ENCODE measurements at places on chromosomes 7 and 10. TPM values are rescaled to one million over a fixed set of nuclear protein-coding genes. Genes with fewer than 3 reads are reported as not detected.
A peak's percentile ranks its signal among the peaks of the same experiment; 100 is the strongest.

DNA sequence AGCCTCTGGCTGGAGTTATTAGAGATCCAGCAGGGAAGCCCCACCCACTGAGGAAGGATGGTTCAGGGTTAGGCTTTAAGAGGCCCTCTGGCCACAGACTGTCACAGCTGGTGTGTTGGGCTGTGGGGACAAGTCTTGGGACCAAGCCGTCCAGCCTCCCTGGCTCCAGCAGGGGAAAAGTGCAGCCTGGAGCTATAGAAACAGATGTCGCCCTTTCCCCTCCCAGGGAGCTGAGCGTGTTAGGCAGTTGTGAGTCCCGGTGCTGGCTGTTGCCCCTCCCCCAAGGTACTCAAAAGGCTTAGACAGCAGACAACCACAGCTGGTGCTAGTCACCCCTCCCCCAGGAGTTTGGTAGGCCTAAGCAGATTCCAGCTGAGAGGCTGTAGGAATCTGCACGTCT is 143.4 kb downstream of the TMEM168 start:
- no peak for DNase-seq

DNA sequence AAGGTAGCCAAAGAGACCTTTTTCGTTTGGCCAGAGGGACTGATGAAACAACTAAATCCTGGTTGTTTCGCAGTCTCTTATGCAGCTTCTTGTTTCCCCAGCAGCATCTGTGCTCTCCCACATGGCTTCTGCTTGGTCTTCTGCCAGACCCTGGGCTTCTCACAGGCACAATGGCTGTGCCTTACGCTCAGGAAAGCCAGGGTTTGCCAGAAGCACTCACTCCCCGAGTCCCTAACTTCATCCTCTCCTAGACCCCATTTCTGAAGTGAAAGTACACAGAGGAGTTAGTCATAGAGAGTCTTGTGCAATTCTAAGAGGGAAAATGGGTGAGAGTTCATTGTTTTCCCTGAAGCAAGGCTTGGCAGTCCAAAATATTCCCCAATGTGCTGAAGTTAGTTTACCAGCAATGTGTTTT is 121.7 kb downstream of the EVX1 start:
- DNase-seq: peak; percentile 72

GRCh38 chr7:112970771-112971170 is 115.9 kb downstream of the GPR85 start:
- DNase-seq: peak; percentile 9

DNA sequence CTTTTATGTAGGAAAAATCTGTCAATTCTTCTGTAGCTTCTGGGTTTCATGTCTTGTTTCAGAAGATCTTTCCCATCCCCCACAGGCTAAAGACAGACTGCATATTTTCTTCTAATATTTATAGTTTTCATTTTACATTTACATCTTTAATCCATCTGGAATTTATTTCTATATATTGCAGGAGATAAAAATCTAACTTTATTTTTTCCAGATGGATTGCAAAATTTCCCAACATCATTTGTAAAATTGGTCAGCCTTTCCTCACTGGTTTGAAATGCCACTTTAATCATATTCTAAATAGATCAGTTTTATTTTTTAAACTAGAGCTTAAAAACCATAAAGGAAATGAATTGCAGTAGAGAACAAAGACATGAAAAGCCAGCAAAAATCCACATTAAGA is 46.9 kb downstream of the TMEM26 start:
- DNase-seq: no peak

DNA sequence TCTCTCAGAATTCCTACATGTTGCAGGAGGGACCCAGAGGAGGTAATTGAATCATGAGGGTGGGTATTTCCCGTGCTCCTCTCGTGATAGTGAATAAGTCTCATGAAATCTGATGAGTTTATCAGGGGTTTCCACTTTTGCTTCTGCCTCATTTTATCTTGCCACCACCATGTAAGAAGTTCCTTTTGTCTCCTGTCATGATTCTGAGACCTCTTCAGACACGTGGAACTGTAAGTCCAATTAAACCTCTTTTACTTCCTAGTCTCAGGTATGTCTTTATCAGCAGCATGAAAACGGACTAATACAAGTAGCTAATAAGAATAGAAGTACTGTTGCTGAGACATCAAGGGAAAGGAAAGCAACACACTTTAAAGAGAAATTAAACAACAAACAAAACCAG is 143.4 kb downstream of the CCDC71L start:
- DNase-seq: no peak

DNA sequence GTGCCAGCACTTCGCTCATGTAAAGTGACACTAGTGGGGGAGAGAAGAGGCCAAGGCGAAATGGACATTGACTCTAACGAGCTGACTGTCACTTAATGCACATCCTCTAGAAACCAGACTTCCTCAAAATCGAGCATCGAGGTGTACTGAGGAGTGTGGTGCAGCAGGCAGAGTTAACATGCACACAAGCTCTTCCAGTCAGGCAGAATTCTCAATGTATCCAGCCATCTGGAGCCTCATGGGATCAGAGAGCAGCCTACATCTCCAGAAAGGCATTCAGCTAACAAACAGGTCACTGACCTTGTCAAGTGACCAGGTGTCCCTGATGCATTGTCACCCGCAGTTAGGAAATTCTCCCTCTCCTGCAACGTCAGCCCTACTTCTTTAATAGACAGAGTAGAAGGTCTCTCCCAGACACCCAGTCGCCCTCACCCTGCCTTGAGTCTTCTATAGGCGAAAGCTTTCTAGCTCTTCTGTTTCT is 259.8 kb upstream of the AOAH start:
- no peak for DNase-seq

DNA sequence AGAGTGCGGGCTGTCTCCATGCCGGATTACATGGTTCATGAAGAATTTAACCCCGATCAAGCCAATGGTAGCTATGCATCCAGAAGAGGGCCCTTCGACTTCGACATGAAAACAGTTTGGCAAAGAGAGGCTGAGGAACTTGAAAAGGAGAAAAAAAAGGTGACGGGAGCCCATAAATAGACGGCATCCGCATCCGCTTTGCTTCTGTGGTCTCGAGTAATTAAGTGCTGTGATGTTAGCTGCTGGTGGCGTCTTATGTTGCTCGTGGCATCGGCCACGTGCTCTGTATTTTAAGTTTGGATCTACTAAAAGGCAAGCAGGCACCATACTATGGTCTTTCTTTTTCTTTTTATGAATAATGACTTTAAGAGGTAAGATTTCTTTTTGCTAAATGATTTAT is 11.1 kb downstream of the C7orf57 start:
- DNase-seq: no peak

DNA sequence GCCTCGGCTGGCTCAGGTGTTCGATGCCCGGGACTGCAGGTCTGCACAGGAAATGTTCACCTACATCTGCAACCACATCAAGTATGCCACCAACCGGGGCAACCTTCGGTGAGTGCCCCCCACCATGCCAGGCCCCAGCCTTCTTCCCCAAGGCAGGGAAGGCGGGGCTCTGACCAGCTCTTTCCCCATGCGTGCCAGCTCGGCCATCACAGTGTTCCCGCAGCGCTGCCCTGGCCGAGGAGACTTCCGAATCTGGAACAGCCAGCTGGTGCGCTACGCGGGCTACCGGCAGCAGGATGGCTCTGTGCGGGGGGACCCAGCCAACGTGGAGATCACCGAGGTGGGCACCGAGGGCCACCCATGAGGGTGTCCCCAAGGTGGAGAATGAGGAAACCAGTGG is 7.5 kb downstream of the NOS3 start:
- no peak for DNase-seq

- no peak for DNase-seq
These were observed 568.0 kb downstream of the POM121L12 start for GRCh38 chr7:53603461-53603860.

- peak; percentile 90 for DNase-seq
These were observed 14.3 kb downstream of the ADAM12 start for GRCh38 chr10:126373972-126374371.

GRCh38 chr7:127245607-127246006 is 7.1 kb downstream of the GRM8 start:
- DNase-seq: no peak

DNA sequence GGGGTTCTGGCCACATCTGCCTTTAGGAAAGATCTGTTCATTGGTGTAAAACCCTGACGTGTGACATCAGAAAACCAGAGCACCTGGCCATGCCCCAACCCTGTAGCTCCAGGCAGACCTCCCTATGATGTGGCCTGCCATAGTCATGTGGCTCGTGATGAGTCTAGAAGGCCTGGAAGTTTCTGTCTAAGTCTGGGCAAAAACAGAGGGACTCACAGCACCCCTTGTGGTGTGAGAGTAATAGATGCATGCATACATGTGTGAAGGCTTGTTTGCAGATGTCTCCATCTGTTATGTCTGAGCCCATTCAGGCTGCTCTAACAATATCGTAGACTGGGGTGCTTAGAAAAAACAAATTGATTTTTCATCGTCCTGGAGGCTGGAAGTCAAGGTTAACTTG is 309.3 kb downstream of the PAXIP1 start:
- DNase-seq: no peak

GRCh38 chr7:111006691-111007090 is 84.2 kb upstream of the LRRN3 start:
- no peak for DNase-seq

DNA sequence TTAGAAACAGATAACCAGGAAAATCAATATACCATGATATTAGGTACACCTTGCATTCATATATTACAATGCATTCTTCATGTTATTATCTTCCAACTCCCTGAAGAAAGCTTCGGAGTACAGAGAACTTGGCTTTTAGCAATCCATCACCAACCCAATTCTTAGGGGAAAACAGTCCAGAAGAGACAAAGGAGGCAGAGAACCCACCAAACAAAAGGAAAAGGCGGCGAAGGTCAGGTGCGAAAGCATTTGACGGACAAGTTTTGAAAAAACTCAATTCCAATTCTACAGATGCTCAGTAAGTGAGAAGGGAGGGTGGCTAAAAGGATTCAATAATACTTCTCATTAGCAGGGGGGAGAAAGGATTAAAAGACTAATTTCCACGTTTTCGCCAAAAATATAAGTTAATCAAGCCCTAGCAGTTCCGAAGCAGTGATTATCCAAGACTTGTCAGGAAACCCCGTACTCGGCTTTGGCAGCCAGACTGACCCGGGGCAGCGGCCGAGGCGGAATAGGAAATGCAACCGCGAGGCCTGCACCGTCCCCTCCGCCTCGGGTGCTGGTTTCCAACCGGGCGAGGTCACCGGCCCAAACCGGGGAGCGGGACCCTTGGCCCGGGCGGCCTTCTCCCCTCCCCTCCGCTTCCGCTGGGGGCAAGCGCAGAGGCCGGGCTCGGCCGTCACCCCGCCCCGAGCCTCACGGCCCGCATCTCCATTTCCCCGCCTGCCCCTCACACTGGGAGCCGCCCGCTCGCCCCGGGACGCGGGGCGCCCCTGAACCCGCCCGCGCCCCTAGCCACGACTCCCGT is 747 bp downstream of the GDI2 start:
- peak; percentile 15 for DNase-seq

DNA sequence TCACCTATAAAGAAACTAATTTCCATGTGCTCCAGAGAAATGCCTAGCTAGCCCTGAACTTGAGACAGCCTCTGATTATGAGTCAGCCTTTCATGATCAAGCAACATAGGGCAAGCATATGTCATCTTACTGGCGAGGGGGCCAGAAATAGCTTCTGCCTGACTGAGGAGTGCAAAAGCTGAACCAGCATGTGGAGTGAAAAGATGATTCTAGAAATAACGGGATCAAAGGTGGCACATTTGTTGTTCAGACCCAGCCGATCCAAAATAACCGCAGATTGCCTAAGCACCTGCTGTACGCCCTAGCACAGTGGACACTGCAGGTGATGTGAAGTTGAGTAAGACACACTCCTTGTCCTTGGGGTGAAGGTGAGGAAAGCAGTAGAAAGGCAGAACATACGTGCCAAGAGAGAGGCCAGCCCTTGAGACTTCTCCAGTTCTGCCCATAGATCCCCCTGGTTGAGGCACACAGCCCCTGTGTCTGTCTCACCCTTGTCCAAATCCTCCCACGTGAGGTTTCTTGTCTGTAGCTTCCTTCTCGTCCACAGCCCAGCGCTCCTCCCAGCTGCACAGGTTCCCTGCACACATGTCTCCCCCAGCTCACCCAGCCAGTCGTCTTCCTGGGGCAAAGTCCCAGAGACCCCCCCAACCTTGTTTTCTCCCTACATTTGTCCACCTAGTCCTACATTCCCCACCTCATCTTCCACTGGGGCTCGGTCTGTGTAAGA is 2.8 kb upstream of the BCL7B start:
- DNase-seq: peak; percentile 85

DNA sequence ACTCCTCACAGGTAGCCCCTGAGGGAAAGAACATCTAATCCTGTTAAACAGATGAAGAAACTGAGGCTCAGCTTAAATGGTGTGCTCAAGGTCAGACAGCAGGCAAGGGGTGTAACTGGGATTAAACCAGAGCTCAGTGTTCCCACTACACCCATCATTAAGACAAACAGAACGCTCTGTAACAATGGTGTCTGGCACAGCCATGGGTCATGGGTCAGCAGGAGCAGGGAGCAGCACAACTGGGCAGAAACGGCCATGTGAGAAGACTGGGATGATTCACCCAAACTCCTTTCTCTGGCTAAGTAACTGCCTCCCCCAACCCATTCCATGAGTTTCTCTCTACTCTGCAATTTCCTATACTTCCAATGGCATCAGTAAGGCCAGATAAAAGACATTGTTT is 85.5 kb upstream of the PDE1C start:
- peak; percentile 66 for DNase-seq

DNA sequence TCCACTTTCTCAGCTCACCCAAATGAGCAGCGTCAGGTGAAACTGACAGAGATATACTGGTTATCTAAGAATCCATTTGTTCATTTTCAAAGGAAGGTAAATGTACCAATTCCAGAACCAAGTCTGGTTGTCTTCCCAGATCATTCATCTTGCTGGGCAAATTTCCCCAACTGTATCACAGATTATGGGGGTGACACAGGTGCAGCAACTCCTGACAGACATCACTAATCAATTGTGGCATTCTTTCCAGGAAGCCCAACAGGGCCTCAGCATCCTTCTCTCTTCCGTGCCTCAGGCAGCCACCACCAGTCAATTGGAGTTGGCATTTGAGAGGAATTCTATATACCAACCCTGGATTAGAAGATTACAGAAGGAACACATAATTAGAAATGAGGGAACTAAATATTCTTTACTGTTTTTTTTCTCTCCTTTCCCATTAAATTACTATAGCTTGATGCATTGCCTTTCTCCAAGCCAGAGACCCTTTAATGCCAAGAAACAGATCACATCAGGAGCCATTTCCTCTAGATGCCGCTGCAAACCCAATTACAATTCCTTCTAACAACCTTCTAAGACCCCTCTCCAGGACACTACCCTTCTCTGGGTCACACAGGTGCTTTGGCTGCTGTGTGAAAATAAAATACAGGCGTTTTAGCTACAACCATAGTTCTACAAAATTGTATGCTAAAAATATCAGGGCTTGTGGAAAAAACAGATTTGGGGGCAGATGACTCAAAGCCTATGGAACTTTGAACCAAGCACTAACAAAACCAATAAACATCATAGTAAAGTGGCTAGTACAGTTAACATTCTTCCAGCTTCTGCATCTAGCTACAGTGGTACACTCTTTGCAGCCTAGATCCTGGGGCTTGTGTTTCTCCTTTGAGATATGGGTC is 291.6 kb downstream of the RNLS start:
- no peak for DNase-seq

- DNase-seq: no peak
These were observed 48.9 kb upstream of the DUSP5 start for GRCh38 chr10:110448682-110449418.

CALHM3 gene
- total RNA-seq: 0.39 TPM

CALHM2 gene
- total RNA-seq: 37.7 TPM

CFAP70 gene
- not detected for total RNA-seq

LRIT1 gene
- not detected for total RNA-seq
